ENCODE measurements at places on chromosomes 16 and 17.

DNA sequence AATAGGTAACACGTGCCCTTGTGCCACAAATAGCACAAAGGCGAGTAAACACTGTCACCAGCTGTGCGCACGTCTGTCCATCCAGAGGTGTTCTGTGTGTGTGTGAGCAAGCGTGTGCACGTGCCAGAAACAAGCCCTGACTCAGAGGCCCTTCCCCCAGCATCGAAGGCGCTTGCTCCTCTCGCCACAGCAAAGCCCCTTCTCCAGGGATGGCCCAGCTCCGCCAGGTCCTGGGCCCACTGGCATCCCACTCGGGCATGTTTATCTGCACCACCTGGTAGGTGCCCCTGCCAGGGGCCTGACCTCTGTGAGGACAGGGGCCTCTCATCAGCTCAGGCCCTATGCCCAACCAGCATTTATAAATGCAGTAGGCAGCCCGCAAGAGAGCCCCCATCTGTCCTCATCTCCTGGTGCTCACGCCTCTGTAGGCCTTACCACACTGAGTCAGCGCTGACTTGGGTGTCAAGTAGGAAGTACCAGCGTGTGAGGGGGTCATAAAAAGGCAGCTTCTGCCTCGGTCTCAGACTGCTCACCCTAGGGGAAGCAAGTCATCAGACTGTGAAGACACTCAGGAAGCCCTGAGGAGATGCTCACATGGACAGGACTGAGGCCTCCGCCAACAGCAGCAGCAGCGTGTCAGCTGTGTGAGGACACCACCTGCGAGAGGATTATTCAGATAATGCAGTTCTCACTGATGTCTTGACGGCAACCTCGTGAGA is 10.8 kb downstream of the TMEM235 start:
- no peak for DNase-seq

DNA sequence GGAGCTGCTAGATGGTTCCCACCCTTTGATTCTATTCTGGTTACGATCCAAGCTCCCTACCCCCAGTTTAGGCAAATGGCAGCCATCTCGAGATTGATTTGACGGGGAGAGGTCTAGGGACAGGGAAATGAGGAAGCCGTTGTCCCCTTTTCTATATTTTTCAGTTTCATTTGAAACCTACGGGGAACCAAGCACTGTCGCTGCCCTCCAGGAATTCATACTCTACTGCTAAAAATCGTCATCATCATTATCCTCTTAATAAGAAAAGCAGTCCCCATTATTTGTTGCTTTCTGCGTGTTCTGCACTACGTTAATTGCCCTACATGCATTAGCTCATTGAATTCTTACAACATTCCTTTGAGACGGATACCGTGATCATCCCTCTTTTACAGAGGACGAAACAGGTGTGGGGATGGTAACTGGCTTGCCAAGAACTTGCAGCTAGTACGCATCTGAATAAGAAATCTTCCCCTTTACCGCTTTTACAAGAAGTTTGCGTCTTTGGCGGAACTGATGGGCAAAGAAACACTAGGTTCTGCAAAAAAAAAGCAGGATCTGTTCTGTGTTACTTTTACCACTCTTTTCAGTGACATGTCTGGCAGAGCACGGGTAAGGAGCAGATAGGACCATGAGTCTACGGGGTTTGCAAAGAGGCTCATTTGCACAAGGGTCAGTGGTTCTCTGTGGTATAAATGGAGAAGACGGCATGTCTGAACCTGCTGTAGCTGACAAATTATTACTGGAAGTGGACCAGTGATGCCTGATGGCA is 1.1 kb downstream of the CCP110 start:
- DNase-seq: no peak

GRCh38 chr17:31457391-31458234 is 66.1 kb downstream of the RAB11FIP4 start:
- DNase-seq: no peak

GRCh38 chr16:67489401-67490083 is 6.2 kb upstream of the AGRP start:
- no peak for DNase-seq

GRCh38 chr16:5222761-5223160 is 125.2 kb upstream of the EEF2KMT start:
- DNase-seq: no peak

DNA sequence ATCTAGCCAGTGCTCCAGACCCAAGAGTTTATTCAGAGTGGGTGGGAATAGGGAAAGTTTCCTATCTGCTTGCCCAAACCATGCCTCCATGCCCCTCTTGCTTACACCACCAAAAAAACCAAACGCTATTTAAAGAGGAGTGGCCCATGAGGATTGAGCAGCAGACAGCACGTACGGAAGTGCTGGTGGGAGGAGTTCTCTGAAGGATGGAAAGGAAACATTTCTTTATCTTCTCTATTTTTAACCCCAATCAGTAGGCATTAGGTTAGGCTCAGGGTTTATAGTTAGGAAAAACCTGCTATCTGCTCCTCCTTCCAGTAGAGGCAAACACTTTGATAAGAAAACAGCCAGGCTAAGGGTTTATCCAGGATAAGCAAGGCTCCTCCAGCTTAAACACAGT is 235.3 kb downstream of the ZFHX3 start:
- DNase-seq: no peak
